ENCODE measurements at places on chromosomes 7 and 10.

GRCh38 chr10:71631007-71631861 is 88.3 kb downstream of the C10orf105 start:
- DNase-seq: no peak

DNA sequence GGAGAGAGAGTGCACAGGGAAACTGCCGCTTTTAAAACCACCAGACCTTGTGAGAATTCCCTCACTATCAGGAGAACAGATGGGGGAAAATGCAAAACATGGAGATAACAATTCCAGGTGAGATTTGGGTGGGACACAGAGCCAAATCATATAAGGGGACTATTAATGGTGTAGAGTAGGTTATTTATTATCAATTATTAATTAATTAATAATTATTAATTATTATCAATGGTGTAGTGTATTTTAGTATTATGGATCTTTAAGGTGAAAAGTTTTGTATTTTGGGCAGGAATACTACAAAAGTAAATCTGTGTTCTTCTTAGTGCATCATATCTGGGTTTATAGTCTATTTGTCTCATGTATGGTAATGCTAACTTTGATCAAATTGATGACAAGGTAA is 377.7 kb upstream of the KCND2 start:
- no peak for DNase-seq

GRCh38 chr7:51309361-51310130 is 7.1 kb downstream of the COBL start:
- no peak for DNase-seq

DNA sequence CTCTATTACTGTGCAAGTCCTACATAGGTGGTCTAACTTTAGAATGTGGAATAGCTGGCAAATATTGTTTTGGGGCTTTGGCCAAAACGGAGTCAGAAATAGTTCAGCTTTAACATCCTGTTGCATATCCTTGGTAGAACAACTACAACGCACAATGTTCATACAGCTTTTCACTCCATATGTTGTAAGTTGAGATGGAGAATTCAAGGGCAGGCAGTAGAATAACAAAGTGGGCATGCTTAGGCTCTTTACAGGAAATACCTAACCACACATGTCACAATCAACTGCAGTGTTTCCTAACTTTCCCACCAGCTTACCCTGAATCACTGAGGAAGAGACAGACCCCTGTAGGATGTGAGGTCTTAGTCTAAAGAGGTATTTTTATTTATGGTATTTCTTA is 122.3 kb downstream of the PPP1R3A start:
- DNase-seq: no peak

GRCh38 chr7:107744345-107744750 is 406 bp downstream of the CBLL1 start:
- no peak for DNase-seq

- no peak for DNase-seq
Observed at GRCh38 chr10:96406091-96406490, 47.3 kb upstream of the OPALIN start.

DNA sequence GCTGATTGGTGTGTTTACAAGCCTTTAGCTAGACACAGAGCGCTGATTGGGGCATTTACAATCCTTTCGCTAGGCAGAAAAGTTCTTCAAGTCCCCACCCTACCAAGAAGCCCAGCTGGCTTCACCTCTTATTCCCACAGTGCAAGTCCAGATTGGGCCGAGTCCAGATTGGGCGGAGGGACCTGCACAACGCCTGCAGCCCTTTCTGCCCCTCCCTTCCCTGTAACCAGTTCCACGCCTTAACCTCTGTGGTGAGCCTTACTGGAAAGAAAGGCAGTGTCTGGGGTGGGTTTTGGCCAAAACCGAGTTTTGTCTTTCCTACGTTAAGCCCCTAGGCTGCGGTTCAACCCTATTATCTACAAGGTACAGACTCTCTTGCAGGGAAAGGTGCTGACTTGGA is 268.7 kb downstream of the ZEB1 start:
- no peak for DNase-seq

- no peak for DNase-seq
Observed at GRCh38 chr7:1537535-1538412, 7.3 kb downstream of the MAFK start.

- DNase-seq: no peak
Observed at GRCh38 chr7:2321020-2321419, 6.8 kb upstream of the SNX8 start.

Data from OCI-LY7 (cell line).